Fibroblast of skin of scalp (primary cell): ENCODE measurements at places on chromosomes 16 and 17.

DNA sequence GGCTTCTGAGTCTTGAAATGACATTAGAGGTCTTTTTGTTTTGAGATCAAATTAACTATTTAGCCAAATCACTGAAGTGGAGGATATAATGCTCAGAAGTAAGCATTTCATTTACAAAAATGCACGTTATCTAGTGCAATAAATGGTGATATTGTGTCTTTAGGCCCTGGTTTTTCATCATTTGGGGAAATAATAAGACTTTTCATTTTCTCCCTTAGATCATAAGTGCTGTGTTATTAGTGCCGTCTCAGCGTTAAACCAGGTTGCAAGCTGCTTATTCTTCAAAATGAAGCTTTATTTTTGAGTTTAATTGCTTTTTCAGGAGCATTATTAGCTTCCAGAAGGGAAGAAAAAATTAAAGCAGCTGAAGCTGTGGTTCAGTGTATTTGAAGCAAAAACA is 1416.8 kb upstream of the GOT2 start:
- no peak for DNase-seq

- DNase-seq, result no peak
Measured at GRCh38 chr17:72422204-72422504, 301.3 kb downstream of the SOX9 start.

GRCh38 chr16:67333315-67333714 is 6.7 kb downstream of the LRRC36 start:
- no peak for DNase-seq

- no peak for DNase-seq
Measured at GRCh38 chr17:17073030-17073564, 30.8 kb downstream of the MPRIP start.

DNA sequence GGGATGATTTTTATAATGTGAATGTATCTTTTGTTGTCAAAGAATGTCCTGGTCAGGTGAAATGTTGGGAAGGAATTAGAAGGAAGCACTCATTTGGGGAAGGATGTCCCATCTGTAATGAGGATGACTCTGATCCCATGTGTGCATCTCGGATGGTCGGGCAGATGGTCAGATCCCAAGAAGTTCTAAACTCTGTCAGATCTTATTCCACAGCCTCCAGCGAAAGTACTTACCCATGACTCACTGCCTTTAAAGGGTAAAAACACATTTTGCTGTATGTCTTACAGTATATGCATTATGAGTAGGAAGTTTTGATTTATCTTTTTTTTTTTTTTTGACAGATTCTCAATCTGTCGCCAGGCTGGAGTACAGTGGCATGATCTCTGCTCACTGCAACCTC is 548 bp upstream of the KRTAP4-11 start:
- DNase-seq, result peak; percentile 45

DNA sequence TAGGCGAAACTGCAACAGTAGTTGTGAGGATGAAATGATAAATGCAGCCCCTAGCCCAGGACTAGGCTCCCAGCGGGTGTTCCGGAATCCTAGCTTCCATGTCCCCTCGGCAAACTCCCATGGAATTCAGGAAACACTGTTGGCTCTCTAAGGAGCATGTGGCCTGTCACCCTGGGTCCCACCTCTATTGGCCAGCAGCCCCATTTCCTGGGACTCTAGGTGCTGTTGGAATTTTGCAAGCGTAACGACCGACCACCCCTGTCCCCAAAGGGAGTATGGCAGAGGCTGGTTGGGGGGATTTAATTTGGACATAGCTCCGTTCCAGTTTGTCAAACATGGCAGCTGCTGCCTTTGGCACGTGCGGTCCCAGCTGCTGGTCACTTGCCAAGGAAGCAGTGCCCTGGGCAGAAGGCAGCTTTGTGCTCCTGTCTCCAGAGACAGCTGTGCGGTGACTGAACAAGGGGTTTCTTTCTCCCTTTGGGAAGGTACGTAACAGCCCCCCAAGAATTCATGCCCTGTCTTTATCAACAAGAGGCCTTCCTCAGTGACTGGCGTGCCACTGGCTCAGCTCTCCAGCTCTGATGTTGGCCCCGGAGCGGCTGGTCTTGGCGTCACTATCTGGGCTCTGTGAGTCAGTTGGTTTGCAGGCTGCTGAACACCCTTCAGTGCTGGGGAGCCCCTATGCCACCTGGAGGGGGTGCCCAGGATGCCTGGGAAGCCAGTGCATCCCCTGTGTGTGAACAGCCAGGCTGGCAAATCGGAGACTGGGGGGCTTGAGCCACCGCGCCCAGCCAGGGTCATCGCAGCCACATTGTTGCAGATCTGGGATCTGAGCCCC is 235.2 kb upstream of the TNRC6C start:
- no peak for DNase-seq

DNA sequence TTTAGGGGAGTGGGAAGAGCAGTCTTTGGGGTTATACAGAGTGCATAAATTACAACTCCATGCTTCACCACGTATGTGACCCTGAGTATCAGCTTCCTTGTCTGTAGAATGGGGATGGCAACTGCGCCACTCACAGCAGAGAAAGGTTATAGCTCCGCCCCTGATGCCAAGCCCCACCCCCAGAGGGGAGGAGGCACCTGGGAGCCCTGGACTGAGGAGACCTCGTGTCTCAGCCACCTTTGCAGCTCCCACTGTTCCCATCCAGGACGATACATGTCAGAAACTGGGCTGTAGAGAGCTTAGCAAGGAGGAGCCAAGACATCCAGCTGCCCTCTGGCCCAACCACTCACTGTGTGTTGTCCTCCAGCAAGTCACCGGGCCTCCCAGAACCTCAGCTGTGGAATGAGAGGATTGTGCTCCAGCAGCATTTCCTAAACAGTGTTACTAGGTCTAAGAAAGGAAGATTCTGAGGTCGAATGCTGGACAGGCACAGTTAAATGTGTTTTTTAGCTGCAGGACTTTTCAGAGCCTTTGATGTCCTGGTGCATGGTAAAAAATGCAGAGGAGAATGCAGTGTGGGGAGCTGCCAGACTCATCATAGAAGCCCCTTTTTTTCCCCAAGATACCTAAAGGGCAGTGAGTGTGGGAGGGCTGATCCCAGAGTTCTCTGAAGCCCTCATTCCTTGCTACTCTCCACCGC is 49.4 kb downstream of the BEAN1 start:
- no peak for DNase-seq
